ENCODE measurements at places on chromosomes 6 and 20. TPM values are rescaled to one million over a fixed set of nuclear protein-coding genes. Genes with fewer than 3 reads are reported as not detected.

The NMBR gene
- polyA plus RNA-seq = not detected

The FGD2 gene
- polyA plus RNA-seq = 0.97 TPM

The CAGE1 gene
- not detected for polyA plus RNA-seq

The TFAP2D gene
- not detected for polyA plus RNA-seq

The BFSP1 gene
- 2.1 TPM for polyA plus RNA-seq

- no peak for DNase-seq
Observed at GRCh38 chr20:7742479-7742878, 197.8 kb downstream of the HAO1 start.

DNA sequence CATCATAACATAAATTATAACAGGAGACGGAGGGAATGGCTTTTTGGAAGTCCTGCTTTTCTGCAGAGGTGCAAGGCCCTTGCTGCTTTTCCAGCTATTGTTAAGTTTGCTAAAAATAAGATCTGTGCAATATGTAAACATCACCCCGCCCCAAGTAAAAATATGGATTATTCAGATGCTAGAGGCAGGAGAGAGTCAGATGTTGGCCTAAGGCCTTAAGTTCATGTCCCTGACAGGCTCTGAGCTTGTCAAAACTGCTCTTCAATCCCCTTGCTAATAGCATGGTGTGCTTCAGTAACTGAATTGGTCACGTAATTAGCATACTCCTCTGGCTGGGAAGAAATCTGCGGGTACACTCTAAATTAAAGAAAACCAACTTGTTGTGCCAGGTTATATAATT lies 147.5 kb downstream of the BMP2 start:
- no peak for DNase-seq

DNA sequence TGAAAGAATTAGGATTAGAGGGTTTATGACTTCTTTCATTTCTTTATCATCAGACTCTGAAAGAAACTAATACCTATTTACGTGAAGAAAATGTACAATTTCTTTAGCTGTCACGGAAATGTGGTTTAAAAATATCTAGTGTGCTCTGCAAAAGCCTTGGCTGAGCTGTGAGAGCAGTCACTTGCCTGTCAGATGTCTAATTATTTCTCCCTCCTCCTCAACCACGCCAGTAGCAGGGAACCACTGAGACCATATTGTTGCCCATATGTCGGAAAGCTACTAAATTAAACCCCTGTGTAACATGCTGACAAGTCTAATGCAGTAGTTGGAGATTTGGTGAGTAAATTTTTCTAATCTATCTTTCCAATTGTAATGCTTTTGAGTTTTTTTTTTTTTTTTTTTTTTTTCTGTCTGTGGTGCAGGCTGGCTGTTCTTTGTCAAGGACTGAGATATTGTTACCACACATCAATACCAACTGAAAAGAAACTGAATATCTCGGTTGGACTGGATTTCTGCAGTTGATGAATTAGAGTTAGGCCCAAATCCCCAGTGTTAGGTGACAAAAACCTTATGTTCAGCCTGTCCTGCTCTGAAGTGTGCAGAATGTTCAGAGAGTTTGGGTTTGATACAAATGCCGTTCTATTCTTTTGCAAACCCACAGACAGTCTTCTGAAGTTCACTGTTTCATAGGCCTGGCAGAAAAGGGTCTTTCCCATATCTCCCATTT lies 302.9 kb upstream of the SYNCRIP start:
- no peak for DNase-seq

DNA sequence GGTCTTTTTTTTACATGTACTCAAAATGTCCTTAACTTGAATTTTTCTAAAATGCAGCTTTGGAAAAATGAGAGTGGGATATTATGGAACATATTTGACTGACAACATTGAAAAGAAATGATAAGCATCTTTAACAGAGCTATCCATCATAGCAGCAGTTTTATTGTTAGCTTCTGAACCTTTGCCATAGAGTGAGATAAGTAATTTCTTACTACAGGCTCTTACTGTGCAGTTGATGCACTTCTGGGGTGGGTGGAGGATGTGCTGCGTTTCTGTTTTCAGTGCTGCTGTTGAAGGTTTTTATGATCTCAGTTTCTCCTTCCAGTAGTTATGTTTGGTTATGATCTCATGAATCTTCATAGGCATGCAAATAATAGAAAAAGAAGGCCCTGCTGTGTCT lies 267.0 kb downstream of the TMEM242 start:
- DNase-seq = no peak

DNA sequence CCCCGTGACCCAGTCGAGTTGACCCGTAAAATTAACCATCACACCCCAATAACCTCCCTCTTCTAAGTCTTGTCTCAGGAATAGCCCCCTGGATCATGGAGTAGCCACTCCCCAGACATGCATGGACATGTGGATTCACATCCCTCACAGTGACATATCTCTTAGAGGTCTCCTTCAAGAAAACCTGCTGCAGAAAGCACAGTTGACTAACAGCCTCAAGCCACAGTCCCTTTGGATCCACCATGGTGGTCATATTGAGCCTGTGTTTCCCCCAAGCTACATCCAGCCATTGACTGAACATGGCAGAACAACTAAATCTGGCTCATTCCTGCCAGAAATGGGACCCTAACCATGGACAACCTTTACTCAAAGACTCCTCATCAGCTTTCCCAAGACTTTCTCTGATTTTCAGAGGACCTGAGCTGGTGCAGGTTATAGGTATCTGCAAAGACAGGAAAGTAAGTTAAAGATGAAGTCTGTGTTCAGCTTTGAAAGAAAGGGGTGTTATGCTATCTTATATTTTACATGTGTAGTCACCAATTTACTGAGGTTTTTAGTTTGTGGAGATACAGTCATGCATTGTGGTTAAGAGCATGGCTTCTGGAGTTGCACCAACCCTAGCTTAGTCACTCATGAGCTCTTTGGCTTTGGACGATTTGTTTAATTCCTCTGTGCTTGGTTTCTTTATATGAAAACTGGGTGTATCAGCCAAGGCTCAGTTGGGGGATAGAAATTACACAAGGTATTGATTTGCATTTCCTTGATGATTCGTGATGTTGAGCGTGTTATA lies 219.1 kb downstream of the MYLK4 start:
- no peak for DNase-seq

GRCh38 chr6:4608361-4609115 lies 167.7 kb upstream of the CDYL start:
- no peak for DNase-seq

DNA sequence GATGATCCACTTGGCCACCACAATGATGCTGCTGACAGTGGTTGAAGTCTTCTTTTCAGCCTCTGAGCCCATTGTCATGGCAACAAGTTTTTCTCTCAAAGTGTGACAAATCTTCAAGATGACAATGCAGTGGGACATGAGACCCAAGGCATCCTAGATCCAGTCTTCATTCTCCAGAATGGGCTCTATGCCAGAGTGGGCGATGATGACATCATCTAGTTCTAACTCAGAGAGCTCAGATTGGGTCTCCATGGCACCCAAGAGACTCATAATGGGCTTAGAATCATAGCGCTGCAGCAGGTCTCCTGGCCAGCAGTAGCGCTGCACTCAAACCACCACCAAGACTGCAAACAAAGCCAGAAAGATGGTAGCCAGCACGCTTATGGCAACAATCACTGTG lies 973.6 kb downstream of the EYS start:
- no peak for DNase-seq

GRCh38 chr20:32433311-32434021 lies 75.3 kb downstream of the ASXL1 start:
- no peak for DNase-seq

GRCh38 chr6:147624946-147625515 lies 116.5 kb downstream of the SAMD5 start:
- no peak for DNase-seq

DNA sequence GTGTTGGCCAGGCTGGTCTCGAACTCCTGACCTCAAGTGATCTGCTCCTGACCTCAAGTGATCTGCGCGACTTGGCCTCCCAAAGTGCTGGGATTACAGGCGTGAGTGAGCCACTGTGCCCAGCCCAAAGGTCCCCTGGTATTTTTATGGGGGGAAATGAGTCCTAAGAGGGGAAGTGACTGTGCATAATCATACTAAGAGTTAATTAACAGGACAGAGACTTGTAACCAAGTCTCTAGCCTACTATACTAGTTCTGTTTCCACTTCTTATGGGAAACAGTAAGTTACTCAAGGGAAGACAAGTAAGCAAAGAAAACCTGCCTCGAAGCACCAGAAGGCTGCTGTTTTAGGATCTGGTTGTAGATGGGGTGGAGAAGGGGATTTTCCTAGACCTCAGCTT lies 27.9 kb downstream of the TCF15 start:
- DNase-seq = no peak

GRCh38 chr20:16451001-16451400 lies 122.2 kb downstream of the KIF16B start:
- DNase-seq = no peak

GRCh38 chr6:54087721-54088120 lies 23.5 kb upstream of the MLIP start:
- DNase-seq = no peak

- peak; percentile 28 for DNase-seq
Observed at GRCh38 chr20:23658989-23659609, 21.3 kb upstream of the CST3 start.

DNA sequence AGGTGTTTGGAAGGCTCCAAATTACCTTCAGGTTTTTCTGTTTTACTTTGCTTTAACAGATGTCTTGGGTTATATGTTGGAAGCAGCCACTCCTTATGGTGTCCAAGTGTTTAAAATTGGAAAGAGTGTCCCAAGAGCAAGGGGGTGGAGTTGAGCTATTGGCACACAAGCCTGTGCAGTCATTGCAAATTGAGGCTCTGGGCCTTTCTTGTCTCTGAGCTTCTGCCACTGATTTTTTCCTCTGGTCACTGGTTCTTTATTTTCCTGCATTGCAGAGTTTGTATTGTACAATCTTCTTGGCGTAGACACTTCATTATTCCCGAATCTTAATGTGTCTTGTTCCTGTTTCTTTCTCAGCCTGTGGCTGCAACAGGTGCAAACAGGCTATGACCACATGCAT lies 598.8 kb downstream of the RNF144B start:
- DNase-seq = no peak

Data from kidney (tissue), 22 donors.